Psoas muscle (tissue), 8 donors: ENCODE measurements at places on chromosomes 4 and X.

DNA sequence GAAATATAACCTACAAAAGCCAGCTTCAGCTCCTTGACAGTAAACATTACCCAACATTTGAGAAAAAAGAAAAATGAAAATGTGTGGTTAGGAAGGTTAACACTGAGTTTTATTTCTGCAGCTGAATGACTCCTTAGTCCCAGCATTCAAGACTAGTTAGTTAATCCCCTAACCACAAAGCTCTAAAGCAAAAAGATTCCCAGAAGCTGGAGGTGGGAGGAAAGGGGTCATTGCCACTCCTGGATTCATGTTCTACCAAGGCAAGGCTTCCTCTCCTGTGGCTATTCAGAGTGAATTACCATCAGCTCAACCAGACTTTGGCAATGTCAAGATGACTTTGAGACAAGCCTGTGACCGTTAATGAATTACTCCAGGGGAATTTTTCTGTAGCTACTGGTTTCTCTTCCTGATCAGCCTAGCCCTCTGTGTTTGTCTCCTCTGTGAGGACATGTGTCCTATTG, 63.6 kb downstream of the HADH start:
- DNase-seq = no peak

GRCh38 chrX:114582698-114583395, 1.0 kb upstream of the HTR2C start:
- no peak for DNase-seq

DNA sequence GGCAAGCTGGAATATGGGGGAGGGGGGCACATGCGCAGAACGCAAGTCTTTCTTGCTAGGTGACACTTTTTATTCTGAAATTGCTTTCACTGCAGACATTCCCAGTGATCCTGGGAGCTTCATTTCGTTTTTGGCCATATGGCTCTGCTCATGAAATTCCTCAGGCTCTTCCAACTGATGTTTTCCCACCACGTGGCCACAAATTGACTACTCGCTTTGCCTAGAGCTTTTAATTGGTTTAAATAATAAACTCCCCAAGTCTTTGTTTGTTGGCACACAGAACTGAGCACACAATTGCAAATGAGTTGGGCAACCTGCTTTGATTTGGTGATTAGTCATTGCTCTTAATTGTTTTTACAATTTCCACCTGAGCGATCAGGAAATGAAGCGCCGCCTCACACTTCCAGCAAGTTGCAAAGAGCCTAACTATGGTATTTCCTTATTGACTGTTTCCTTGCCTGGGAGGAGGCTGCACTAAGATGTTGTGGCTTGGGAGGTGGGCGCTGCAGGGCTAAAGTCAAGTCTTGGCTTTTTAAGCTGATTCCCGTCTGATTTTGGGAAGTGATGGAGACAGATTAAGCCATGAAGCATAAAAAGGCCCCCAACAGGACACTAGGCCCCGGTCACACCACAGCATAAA, 282.5 kb downstream of the ZIC3 start:
- no peak for DNase-seq

DNA sequence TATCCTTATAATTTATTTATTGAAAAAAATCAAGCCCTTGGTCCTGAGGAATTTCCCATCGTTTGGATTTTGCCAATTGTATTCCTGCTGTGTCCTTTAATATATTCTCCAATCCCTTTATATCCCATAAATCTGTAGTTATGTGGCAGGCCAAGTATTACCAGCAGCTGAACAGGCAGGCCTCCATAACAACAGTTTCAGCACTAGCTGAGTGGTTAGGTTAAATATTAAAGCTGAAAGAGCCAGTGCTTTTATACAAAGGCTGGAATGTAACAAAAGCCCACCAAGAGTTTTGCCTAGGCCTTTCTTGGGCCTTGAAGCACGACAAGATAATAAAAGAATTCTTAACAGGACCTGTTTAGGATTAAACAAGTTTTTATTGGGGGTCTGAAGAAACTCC, 366.6 kb upstream of the GALNT7 start:
- DNase-seq = no peak

GRCh38 chr4:108165586-108165985, 3.1 kb downstream of the LEF1 start:
- no peak for DNase-seq

- DNase-seq = peak; percentile 52
Measured at GRCh38 chr4:110636171-110636679, 13.3 kb upstream of the PITX2 start.

DNA sequence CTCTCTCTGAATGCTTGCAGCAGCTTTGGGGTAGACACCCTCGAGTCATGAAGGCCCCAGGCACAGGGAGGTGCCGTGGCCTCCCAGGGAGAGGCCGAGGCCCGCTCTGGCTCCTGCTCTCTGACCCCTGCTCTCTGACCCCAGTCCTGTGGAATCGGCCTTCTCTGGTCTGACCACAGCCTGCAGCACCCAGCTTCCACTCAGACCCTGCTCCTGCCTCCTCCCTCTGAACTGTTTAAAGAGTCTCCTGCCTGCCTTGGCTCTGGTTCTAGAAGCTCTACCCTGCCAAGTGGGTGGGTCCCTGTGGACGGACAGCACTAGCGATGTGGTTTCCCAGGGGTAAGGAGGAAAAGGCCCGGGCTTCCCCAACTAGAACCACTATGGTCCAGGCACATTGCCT, 78.2 kb upstream of the TMEM150C start:
- DNase-seq = no peak

DNA sequence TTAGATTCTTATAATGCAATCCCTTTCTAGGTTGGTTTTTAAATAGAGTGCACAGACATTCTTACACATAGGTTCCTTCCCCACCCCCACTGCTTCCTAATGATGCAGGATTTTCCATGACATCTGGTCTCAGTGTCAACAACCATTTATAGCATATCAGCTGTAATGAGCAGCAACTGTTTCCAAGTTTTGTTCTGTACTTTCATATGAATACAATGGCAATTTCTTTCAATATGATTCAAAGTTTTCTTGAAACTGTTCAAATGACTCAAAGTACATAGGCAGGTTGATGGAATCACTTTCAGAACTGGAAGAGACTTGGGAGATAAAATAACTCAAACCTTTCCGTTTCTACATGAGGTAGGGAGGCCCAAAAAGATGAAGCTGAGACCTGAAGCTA, 220.7 kb downstream of the CAMK2D start:
- DNase-seq = no peak

DNA sequence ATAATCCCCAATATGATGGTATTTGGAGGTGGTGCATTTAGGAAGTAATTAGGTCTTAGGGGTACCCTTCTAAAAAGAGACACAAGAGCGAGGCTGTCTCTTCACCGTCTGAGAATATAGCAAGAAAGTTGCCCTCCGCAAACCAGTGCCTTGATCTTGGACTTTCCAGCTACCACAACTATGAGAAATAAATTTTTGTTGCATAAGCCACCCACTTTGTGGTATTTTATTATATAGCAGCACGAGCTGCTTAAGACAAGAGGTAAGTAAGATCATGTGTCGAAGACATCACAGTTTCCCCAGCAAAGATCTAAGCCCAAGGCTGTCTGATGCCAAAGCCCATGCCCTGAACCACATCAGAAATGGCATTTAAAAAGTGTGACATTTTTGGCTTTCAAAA, 9.6 kb upstream of the EXOSC9 start:
- no peak for DNase-seq

DNA sequence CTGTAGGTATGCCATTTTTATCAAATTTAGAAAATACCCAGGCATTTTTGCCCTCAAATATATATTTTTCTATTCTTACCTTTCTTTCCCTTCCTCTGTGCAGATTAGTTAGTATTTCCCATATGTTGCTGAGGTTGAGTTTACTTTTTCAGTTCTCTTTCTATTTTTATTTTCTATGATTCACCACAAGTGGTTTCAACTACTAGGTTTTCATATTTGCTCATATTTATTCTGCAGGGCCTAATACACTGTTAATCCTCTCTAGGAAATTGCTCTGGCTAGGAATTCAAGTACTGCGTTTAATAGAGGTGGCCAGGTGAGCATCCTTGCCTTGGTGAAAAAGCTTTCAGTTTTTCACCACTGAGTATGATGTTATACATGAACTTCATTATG, 1535.3 kb upstream of the PCDH10 start:
- DNase-seq = no peak

DNA sequence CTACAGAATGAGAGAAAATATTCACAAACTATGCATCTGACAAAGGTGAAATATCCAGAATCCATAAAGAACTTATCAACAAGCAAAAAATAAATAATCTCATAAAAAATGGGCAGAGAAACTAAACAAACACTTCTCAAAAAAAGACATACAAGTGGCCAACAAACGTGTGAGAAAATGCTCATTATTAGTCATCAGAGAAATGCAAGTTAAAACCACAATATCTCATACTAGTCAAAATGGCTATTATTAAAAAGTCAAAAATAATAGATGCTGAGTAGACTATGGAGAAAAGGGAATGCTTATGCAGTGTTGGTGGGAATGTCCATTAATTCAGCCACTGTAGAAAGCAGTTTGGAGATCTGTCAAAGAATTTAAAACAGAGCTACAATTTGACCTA, 533.3 kb downstream of the TMA16 start:
- no peak for DNase-seq

- no peak for DNase-seq
Measured at GRCh38 chr4:114599231-114599902, 760 bp downstream of the UGT8 start.

- no peak for DNase-seq
Measured at GRCh38 chrX:40845331-40845911, 110.1 kb upstream of the MED14 start.

- DNase-seq = peak; percentile 74
Measured at GRCh38 chrX:136577552-136577951, 45.5 kb downstream of the VGLL1 start.

GRCh38 chr4:30943356-30943755, 223.2 kb downstream of the PCDH7 start:
- DNase-seq = no peak

DNA sequence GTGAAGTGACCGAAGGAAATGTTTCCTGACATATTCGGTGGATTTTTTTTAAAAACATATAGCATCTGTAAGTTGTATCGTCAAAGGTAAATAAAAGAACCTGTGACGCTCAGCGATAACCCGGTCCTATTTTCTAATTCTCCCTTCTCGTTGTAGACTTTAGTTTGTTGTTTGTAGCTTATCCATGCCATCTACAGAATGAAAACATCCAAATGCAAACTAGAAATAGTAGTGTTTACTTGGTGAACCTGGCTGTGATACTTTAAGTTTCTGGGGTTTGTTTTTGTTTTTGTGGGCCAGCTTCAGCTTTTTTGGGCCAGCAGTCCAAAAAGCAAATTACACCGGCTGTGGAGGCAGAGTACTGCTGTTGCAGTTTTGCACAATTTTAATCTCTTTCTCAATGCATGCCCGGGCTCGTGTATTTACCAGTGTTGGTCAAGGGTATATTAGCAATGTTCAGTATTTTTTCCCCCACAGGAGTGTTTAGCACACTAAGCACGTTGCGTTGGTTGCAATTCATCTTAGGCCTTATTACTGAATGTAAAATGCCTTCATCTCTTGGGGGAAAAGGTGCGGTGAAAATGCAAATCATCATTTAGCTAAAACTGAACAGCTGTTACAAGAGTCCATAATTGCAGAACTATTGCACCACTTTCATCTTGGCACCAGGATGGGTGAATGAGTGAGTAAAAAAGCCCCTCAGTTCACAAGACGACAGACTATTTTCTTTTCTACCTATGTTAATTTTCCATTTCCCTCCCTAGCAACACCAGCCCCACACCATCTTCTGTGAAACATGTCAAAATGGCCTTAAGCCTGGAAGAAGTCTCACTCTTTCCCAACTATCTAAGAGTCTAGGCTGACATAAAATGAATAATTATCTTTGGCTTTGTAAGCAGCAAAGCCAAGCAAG, 1.7 kb upstream of the CNOT6L start:
- DNase-seq = no peak

GRCh38 chr4:164701665-164702064, 52.3 kb upstream of the SMIM31 start:
- DNase-seq = no peak

DNA sequence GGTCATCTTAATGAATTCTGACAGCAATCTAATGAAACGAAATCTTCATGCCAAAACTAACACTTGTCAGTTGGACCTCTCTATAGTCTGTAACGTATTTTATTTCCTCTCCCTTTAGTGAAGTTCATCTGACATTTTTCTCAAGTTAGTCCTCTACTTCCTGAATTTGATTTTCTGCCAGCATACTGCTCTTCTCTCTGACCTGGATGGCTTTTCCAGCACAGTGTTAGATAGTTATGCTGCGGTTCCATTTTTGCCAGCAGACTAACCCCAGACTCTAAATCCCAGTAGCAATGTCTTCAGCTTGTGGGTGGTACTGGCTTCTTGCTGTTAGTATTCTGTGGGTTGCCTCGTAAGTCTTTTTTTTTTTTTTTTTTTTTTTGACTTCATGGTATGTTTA, 146.7 kb upstream of the VEGFC start:
- DNase-seq = no peak

- DNase-seq = no peak
Measured at GRCh38 chr4:87304745-87305432, 17.8 kb downstream of the HSD17B13 start.

DNA sequence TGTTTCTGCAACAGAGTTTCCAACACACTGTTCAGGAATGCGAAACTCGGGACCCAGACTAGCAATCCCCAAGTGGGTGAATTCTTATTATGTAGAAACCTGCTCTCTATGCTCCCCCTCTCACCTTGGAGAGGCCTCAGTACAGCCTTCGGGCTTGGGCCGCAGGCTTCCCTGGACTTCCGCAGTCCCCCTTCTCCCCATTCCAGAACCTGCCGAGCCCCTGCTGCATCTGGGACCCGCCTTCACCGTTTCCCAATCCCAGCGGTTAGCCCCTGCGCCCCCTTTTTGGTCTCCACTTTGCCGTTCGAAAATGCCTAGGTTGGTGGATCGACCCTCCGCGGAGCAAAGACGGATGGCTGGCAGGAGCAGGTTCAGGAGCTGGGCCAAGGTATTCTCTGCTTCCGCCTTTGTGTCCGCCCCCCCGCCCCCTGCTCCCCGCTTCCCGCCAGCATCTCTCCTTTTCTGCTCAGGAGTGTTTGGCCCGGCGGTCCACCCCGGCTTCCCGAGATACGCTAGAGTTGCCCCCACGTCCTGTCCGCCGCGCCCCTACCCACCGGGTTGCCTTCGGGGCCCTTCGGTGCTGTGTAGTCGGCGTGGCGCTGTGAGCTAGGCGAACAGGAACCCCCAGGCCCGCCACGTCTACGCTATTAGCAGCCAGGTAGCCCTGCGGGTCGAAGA, 11.5 kb downstream of the HAND2 start:
- no peak for DNase-seq

- DNase-seq = no peak
Measured at GRCh38 chrX:50736656-50737055, 77.3 kb downstream of the SHROOM4 start.

GRCh38 chr4:38160487-38161207, 200.4 kb downstream of the PTTG2 start:
- DNase-seq = peak; percentile 25

DNA sequence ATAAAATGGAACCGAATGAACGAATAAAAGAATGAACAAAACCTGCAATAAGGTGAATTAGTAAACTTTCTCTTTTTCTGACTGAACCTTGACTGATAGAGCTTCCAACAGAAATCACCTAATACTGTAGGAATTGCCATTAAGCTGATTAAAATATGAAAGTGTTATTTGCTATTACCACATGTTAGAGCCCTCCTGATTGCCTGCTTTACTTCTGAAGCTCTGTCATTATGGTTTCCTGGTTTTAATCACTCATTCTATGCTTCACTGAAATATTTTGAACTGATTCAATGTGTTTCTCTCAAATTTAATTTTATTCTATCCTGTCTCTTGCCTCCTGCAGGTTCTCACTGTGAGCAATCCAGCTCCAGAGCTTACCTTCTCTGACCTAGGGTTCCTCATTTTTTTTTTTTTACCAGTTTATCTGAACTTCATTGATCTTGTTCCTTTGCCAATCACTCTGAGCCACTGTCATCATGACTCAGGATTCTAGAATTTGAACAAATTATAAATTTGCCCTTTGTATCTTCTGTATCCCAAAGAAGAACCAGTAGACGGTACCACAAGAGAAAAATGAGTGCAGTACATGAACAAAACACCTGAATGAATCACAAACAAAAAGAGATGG, 48.1 kb upstream of the UGT2B15 start:
- no peak for DNase-seq
